ENCODE measurements at places on chromosomes 4 and X. TPM values are rescaled to one million over a fixed set of nuclear protein-coding genes. Genes with fewer than 3 reads are reported as not detected.

DNA sequence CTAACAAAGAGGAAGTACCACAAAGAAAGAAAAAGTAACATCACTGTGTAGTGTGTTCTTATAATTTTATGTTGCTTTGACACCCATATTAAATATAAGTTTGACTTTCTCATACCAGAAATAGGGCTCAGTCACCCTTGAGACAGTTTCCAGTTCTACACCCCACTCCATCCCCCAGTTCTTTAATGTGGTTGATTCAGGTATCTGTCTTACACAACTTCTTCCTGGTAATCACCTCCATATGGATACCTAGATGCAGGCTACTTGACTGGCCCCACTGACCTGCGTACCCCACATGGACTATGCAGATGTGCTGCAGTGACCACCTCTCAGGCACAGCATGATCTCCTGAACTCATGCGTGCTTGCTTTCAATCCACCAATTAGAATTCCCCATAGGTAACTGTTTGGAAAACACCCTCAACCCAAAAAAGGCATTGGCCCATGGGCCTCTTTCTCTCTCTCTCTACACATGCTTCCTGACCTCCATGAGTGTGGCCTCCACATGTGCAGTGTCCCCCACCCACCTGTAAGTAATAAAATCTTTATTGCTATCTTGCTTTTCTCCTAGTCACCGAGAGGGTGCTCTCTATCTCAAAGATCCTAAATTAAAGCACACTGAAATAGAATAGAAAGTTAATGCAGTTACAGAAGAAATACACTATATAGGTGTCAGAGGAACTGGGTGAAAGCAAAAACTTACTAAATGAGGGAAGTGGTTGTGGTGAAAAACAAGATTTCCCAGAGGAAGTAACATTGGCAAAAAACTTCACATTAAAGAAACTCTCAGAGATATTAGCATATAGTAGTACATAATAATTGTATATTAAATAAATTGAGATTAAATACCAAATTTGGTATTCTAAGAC, 98.4 kb downstream of the ZAR1 start:
- no peak for DNase-seq

- DNase-seq: no peak
Measured at GRCh38 chr4:16772366-16772850, 126.0 kb downstream of the LDB2 start.

DNA sequence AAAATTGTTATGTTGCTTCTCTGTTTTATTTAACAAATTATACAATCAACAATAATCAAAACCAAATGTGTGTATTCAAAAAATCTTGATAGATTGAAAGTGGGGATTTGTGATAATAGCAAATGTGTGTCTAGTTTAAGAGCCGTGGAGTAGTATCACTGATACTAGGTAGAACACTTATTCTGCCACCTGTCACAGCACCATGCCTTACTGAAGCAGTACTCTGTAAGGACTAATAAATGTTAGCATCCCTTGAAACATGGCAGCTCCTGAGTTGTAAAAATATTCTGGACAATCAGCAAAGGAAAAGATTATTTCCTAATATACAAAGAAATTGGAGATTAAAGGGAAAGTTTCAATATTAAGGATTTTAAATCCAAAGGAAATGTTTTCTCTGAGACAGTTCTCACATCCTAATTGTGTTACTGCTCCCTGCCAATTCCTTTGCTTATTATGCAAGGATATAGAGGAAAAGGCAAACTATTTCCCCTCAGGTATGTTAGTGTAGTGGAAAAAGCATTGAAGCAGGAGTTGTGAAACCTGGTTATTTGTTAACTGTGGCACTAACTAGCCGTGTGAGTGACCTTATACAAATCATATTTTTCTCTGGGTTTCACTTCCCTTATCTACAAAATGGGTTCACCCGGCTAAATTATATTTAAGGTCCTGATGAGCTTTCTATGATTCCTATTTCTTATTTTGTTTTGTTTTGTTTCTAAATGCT, 303.1 kb downstream of the ARHGAP24 start:
- DNase-seq: no peak

DNA sequence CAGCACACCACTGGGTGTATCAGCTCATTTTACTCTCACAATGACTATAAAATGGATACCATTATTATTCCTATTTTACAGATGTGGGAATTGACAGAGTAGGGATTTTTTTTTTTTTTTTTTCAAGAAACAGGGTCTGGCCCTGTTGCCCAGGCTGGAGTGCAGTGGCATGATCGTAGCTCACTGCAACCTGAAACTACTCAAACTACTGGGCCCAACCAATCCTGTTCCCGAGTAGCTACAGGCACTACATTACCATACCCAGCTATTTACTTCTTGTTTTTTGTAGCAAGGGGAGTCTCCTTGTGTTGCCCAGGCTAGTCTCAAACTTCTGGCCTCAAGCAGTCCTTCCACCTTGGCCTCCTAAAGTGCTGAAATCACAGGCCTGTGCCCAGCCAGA, 95.2 kb downstream of the LARP7 start:
- no peak for DNase-seq

DNA sequence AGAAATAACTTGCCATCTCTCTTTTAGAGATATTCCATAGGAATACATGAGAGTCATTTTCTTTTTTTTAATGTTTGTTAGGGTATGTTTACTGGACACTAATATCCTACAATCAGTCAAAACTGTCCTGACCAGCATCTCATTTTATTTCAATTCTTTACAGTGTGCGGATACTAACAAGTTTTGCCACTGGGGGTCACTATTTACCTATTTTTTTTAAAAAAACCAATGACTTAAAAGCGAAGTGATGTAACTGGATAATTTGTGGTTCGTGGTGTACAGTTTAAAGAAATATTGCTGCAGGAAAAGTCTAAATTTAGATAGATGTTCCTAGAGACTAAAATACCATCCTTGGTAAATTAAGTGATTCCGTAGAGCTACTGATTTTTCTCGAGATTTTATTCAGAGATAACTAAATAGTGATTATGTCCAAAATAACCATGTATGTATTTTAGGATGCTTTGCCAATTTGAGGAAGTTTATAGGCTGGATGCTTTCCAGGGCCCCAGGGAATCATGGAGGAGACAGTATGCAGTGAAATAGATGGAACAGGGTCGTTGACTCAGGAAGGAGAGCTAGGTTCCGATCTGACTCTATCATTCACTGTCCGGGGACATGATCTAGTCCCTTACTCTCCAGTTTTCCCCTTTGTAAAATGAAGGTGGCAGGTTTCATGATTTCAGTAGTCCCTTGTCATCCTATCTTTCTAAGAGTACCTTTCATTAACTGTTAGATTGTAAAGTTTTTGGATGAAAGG, 34.0 kb upstream of the GNPDA2 start:
- no peak for DNase-seq

DNA sequence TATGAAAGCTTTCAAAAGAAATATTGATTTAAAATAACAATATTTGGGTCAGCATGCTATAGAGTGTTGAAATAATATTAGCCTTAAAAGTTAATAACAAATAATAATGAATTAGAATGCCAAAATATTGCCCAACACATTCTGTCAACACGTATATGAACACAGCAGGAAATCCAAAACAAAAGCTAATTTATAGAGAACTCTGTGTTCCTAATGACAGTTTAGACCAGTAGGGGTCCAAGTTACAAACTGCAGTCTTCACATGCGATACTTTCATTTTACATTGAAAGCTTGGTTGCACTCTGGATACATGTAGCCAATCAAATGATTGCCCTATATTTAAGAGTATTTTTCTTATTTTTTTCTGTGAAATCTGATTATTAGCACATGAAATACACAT, 274.4 kb downstream of the DCTD start:
- no peak for DNase-seq

DNA sequence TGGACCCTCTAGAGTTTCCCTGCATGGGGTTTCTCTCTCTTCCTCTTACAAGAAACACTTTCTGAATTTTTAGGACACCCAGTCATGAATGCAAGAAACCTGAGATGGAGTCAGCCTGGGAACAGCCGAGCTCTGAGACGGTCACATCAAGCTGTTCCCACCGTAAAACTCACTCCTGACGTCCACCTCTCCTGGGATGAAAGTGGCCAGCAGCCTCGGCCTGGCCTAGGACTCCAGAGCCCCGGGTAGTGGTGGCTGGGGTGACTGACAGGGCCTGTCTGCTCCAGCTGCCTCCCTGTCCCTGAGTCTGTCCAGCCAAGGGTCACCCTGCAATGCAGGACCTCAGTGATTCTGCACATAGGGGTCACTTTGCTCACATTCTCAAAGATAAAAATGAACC, 217.8 kb downstream of the SHOX start:
- no peak for DNase-seq

GRCh38 chr4:42817913-42818312, 74.6 kb upstream of the GRXCR1 start:
- no peak for DNase-seq

- no peak for DNase-seq
Measured at GRCh38 chr4:175125410-175126068, 207.4 kb downstream of the ADAM29 start.

DNA sequence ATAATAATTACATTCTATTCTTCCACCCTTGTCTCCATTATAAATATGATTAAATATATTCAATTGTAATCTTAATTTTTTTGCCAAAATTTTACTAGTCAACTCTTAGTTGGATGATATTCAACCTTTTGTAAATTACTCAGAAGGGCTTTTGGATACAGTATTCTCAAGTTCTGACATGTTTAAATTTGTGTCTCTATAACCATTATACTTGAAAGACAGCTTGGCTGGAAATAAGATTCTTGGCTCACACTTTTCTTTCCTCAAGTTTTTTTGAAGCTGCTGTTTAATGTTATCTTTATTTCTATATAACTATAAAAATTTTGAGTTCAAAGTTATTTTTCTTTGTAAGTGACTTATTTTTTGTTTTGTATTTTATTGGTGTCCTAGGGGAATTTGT, 214.4 kb downstream of the ARAP2 start:
- no peak for DNase-seq

- DNase-seq: no peak
Measured at GRCh38 chrX:9903146-9903545, 64.0 kb upstream of the CLDN34 start.

DNA sequence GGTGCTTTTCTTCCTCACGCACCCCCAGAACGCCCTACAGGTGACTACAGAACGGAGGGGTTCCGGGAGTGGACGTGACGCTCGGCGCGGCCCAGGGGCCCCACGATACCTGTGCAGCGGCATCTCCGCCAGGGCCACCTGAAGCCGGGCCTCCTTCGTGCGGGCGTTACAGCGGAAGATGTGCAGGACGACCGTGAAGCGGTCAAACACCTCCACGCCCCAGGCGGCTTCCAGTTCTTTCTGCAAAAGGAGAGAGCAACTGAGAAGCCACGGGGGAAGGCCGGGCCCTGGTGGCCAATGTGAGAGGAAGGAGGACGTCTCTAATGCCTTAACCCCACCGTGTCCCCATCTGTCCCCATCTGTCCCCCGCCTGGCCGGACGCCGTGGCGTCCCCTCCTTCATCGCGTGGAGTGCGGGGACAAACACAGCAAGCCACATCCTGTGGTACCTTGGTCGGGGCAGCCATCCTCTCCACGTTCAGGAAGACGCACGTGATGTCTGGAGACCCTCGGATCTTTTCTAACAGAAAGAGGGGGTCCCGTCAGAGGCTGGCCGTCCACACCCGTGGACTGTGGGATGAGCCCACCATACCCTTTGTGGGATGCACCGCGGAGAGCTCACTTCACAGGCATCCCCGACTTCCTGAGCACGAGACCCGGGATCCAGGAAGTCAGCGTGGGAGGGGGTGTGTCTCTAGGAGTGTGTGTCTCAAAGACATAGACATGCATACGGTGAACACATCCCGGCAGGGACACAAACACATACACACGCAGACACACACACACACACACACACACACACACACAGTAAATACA, 3.6 kb downstream of the GTPBP6 start:
- peak; percentile 8 for DNase-seq

- DNase-seq: no peak
Measured at GRCh38 chr4:40199179-40199670, 2.4 kb downstream of the RHOH start.

DNA sequence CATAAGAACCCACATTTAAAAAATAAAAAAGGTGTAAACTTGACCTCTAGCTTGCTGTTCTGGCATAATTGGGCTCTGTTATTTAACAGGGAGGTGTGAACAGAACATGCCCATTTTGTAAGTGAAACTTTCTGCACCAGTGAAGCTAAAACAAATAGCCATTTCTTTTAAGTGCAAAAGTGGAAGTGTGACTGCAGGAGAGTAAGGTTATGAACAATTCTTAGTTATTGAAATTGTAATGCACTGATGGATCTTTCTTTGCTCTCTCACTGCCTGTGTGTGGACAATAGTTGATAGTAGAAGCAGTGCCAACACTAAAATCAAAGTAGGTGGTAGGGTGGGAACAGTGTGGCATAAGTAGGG, 12.6 kb downstream of the P2RY10 start:
- DNase-seq: no peak

- DNase-seq: no peak
Measured at GRCh38 chr4:122636697-122637096, 15.8 kb upstream of the IL21 start.

GC gene
- 34.8 TPM for total RNA-seq

TCEAL9 gene
- total RNA-seq: 22.3 TPM

TAF7L gene
- not detected for total RNA-seq
